HT-29 (cell line): ENCODE measurements at places on chromosomes 13 and 19. TPM values are rescaled to one million over a fixed set of nuclear protein-coding genes. Genes with fewer than 3 reads are reported as not detected.

ADGRE3 gene
- total RNA-seq: not detected in 2 replicates

SIGLEC12 gene
- total RNA-seq: not detected in 2 replicates

C13orf42 gene
- not detected in 2 replicates for total RNA-seq

CASP14 gene
- not detected in 2 replicates for total RNA-seq

CARM1 gene
- total RNA-seq: 40.7 and 46.0 TPM in 2 replicates

IRGC gene
- total RNA-seq: 0.08 TPM in 1 of 2 replicates, not detected in the other

CYP4F2 gene
- 0.18 TPM in 1 of 2 replicates, not detected in the other for total RNA-seq

DNA sequence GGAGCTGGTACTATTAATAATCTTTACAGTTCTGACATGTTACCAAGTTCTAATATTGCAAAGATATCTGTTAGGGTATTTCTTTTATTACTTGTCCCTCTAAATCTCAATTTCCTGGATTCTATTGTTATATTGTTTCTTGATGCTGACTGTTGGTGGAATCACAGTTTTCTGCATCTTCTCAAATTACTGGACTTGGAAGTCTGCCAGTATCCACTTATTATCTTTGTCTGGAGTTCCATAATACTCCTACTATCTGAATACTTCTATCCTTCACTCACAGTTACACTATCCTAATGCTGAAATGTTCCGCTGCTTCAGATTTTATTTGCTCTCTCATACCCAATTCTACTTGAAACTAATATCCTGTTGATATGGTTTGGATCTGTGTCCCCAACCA is 1985.7 kb upstream of the PRR20A start:
- DNase-seq: no peak

GRCh38 chr19:56119582-56119978 is 1.5 kb downstream of the ZNF787 start:
- DNase-seq: no peak

GRCh38 chr13:46121033-46121432 is 16.2 kb upstream of the CPB2 start:
- DNase-seq: no peak

GRCh38 chr13:45381196-45381595 is 37.0 kb downstream of the SLC25A30 start:
- DNase-seq: no peak

GRCh38 chr13:93865235-93865634 is 614.2 kb downstream of the DCT start:
- no peak for DNase-seq

- no peak for DNase-seq
Observed at GRCh38 chr19:19884583-19884982, 16.2 kb upstream of the ZNF93 start.

DNA sequence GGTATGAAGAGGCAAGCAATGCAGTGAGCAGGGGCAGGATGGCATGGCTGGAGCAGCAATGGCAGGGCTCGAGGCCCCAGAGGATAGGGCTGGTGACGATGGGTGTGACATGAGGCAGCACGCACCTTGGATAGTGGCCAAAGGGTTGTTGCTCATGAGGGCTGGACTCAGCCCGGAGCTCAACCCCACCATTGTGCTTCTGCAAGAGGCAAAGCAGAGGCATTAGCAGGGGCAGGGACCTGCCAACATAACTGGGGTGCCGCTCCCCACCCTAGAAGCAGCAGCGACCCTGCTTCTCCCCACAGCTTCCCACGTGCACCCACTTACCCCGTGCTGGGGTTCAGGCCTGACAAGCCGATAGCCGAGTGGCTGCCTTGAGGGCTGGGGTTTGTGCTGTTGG is 15.8 kb downstream of the ZNF574 start:
- DNase-seq: peak; percentile 75

- no peak for DNase-seq
Observed at GRCh38 chr13:79386125-79386826, 19.8 kb downstream of the RBM26 start.

- DNase-seq: no peak
Observed at GRCh38 chr13:28983641-28984040, 163.5 kb downstream of the MTUS2 start.
